ENCODE measurements at places on chromosomes 5 and 9. TPM values are rescaled to one million over a fixed set of nuclear protein-coding genes. Genes with fewer than 3 reads are reported as not detected.

- H3K4me1 ChIP-seq: no peaks in the 10 kb centered on the region
- no peaks in the 10 kb centered on the region for H3K27me3 ChIP-seq
- no peak overlapping the region for H3K4me3 ChIP-seq
- no peaks in the 10 kb centered on the region for H3K36me3 ChIP-seq
- no peak for DNase-seq
Observed at GRCh38 chr5:157213527-157214243, 33.0 kb downstream of the ITK start.

Gene C5
- 5.4 TPM for total RNA-seq

- no peak overlapping the region for H3K27ac ChIP-seq
- no peaks in the 10 kb centered on the region for H3K36me3 ChIP-seq
- DNase-seq: no peak
- no peaks in the 10 kb centered on the region for H3K27me3 ChIP-seq
Observed at GRCh38 chr5:80987078-80987766, 27.1 kb downstream of the RASGRF2 start.

- H3K4me1 ChIP-seq: no peaks in the 10 kb centered on the region
- H3K36me3 ChIP-seq: no peaks in the 10 kb centered on the region
- H3K27me3 ChIP-seq: no peaks in the 10 kb centered on the region
- no peak overlapping the region for H3K27ac ChIP-seq
Observed at GRCh38 chr5:67432606-67433005, 236.0 kb upstream of the CD180 start.

Gene RAB3C
- 1.9 TPM for total RNA-seq

Gene GRIA1
- 1.1 TPM for total RNA-seq

DNA sequence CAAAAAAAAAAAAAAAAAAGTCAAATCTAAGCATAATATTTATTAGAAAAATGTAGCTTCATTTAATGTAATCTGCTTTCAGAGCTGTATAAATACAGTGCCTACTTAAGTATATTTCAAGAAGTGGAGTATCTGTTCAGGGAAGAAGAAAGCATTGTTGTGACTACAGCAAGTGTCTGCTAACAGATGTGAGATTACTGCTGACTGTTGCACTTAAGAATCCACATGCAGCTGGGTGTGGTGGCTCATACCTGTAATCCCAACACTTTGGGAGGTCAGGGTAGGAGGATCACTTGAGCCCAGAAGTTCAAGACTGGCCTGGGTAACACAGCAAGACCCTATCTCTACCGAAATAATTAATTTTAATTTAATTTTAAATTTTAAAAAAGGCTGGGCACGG lies 19.0 kb downstream of the KDM3B start:
- peaks cover 50% of the 10 kb centered on the region for H3K4me1 ChIP-seq
- peaks cover 25% of the 10 kb centered on the region for H3K36me3 ChIP-seq
- no peak for DNase-seq
- H3K27ac ChIP-seq: no peak overlapping the region

Gene ECM2
- 7.5 TPM for total RNA-seq

Gene MAMDC4
- total RNA-seq: 0.82 TPM

Gene CDX1
- total RNA-seq: not detected

GRCh38 chr9:84617411-84618029 lies 52.0 kb upstream of the NTRK2 start:
- no peaks in the 10 kb centered on the region for H3K36me3 ChIP-seq
- H3K4me3 ChIP-seq: no peak overlapping the region
- no peaks in the 10 kb centered on the region for H3K4me1 ChIP-seq
- DNase-seq: no peak
- no peak overlapping the region for H3K27ac ChIP-seq
